Hematopoietic multipotent progenitor cell (in vitro differentiated cells): ENCODE measurements at places on chromosomes 4 and X. TPM values are rescaled to one million over a fixed set of nuclear protein-coding genes. Genes with fewer than 3 reads are reported as not detected.
A peak's percentile ranks its signal among the peaks of the same experiment; 100 is the strongest.

SORCS2 gene
- total RNA-seq = under 0.01 TPM

DNA sequence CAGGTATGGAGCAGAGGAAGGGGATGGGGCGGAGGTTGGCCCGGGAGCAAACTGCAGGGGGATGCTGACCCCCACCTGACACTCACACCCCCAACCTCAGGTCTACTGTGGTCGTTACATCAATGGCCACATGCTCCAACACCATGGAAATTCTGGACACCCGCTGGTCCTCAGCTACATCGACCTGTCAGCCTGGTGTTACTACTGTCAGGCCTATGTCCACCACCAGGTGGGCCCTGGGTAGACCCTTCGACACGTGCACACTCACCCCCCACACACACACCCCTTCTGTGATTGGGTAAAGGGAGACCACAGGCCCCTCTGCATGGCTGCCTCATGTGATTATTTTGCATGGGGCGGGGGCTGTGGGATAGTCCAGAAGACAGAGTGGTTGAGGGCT, 2.2 kb upstream of the ERAS start:
- DNase-seq = no peak

- no peak for DNase-seq
Observed at GRCh38 chrX:153773218-153773611, 7.6 kb upstream of the SRPK3 start.

PHEX gene
- total RNA-seq = under 0.01 TPM

FREM3 gene
- total RNA-seq = 0.27 TPM

PLP1 gene
- total RNA-seq = not detected

DNA sequence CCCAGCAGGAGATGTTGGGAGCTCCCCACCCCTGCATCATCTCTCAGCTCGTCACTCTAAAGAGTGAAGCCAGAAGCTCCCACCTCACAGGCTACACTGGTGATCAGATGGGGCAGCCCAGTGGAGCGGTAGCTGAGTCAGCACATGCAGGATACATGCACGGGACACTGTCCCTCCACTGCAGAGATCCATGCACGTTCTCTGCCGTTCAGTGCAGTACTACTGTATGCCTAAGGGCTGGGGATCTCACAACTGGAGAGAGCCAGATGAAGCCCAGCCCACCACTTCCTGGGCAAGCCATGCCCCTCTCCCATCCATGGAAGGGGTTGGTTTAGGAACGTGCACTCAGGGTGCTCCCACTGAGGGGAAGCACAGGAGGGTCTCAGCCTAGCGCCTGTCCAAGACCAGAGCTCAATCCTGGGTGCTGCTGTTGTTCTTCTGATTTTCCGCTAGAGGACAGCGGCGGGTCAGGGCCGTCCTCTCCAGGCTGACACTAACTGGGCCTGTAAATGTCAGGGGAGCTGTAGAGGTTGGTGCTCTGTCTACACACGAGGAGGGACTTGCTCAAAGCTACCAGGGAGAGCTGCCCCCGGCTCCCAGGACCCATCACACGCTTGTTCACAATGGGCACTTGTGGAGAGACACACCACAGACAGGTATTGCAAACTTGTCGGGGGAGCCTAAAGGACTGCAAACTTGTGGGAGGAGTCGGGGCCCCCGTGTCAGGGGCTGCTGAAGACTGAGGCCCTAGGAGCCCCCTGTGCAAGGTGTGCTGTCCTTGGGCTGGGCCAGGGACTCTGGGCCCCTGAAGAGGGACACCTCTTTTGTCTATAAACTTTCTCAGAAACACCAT, 18.2 kb upstream of the ABLIM2 start:
- no peak for DNase-seq

GRCh38 chr4:184288451-184289178, 70.9 kb upstream of the ENPP6 start:
- peak; percentile 29 for DNase-seq

GRCh38 chrX:57177070-57177469, 39.9 kb upstream of the SPIN2A start:
- DNase-seq = no peak

GRCh38 chr4:74117024-74117534, 18.1 kb upstream of the CXCL2 start:
- DNase-seq = no peak

- no peak for DNase-seq
Observed at GRCh38 chr4:144808034-144808433, 162.1 kb downstream of the HHIP start.

DNA sequence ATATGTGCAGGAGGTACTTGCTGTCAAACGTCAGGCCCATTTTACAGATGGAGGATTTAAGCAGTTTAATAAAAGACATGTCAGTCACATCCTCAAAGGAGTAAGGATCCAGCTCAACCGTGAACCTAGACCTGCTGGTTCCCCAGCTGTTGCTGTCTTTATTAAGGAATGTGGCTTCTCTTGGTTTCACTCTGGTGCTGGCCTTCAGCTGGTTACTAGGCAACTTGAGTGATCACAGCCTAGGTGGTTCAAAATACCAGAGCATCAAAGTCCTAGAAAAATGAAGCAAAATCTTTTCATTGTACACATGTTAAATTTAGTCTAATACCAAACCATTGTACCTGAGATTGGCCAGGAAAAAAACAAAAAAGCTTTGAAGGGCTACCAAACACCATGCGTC, 32.7 kb upstream of the GLRA2 start:
- no peak for DNase-seq

DNA sequence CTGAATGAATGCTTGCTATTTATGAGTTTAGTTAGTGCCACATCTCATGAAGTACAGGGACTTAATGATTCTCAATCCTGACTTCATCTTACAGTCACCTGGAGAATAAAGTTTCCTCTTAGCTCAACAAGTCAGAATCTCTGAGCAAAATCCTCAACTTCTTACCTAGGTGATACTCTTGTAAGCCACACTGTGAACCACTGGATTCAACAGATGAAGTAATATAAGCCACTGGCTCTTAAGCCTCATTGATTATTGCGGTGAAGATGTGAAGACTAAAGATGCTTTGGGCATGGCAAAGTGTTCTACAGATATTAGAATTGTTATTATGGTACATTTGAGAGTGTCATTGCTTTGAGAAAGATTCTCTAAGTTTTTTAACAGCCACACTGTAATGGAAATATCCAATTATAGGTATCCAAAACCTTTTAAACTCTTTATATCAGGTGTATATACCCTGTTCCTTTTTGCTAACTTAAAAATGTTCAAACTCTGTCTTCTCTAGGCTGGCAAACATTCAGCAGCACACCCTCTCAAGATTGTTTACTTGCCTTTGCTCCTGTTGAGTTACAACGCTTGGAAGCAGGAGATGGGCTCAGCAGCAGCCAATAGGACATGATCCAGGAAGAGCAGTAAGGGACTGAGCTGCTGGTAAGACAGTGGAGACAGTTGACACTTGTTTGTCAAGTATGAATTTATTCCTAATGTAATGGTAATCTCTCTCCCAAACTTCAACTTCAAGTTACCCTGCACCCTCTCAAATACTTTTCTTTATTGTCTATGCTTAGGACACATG, 43.4 kb downstream of the TET2 start:
- no peak for DNase-seq

PPBP gene
- 17.8 TPM for total RNA-seq

BCOR gene
- total RNA-seq = 79.4 TPM

DNA sequence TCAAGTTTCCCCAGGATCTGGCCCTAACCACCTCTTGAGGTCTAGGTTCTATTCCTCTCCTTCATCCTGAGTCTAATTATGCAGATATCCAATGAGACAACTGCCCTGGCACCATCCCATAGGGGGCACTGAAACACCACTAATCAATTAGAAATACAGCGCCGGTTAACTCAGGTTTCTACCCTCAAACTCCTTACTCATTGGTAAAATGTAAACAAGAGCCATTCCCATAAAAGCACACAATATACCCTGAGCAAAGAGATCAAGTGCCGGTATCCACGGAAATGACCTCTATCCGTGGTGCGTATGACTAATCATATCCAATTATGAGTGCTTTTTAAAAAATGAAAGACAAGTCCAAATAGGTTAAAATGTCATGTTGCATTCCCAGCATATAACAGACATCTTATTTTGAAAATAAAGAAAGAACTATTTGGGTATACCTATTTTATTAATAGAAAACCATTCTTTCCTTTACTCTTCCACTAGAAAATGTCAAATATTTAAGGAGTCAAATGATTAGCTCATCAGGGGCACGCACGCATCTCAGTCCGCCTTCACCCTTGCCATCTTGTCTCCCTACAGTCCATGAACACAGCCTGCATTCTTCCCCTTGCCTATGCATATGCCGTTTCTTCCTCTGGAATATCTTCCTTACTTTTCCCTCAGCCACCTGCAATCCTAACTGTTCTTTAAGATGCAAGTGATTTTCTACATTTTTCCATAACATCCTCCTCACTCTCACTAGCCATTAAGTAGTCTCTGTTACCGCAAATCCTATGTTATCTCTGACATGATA, 141.1 kb downstream of the MAML3 start:
- peak; percentile 44 for DNase-seq

GRCh38 chr4:66164869-66165268, 494.6 kb upstream of the EPHA5 start:
- no peak for DNase-seq

POU4F2 gene
- not detected for total RNA-seq

GRCh38 chrX:147646949-147647723, 264.6 kb upstream of the FMR1 start:
- DNase-seq = no peak

H2BW1 gene
- not detected for total RNA-seq

- DNase-seq = no peak
Observed at GRCh38 chr4:85492336-85492735, 17.4 kb downstream of the ARHGAP24 start.

GRCh38 chrX:20361890-20362262, 95.2 kb upstream of the RPS6KA3 start:
- no peak for DNase-seq
